Mesothelial cell of epicardium (in vitro differentiated cells): ENCODE measurements at places on chromosomes 12 and 14.
A peak's percentile ranks its signal among the peaks of the same experiment; 100 is the strongest.

- no peak for DNase-seq
Measured at GRCh38 chr12:31928246-31929026, 30.8 kb upstream of the RESF1 start.

GRCh38 chr12:130137040-130138018, 24.9 kb upstream of the FZD10 start:
- no peak for DNase-seq

DNA sequence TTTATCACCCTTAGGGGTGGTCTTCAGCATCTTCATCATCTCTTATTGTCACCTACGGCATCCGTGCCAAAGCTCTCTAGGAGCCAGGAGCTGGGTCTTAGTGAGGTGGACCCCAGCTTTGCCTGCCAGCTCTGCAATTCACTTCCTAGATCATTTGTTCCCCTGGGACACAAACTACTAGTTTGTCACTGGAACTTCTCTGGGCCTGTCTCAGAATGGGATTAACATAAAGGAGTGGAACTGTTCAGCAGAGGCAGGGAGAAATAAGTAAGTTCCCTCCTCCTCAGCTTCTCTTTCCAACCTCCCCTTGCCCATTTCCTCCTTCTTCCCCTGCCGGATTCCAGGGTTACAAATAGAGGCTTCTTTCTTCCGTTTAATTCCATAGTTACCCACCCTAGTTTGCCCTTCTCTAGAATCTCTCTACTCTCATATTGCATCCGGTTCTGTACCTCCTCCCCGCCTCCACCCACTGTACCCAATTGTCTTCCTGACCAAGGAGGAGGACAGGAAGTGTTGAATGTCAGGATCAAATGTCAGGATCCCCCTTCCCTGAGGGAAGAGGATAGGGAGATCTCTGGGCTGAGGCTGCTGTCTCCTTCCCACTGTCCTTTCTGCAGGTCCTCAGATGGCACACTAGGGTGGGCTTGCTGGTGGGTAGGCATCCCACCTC, 25.0 kb downstream of the LARP4 start:
- DNase-seq = no peak

- DNase-seq = no peak
Measured at GRCh38 chr12:75908961-75909605, 122.5 kb downstream of the PHLDA1 start.

DNA sequence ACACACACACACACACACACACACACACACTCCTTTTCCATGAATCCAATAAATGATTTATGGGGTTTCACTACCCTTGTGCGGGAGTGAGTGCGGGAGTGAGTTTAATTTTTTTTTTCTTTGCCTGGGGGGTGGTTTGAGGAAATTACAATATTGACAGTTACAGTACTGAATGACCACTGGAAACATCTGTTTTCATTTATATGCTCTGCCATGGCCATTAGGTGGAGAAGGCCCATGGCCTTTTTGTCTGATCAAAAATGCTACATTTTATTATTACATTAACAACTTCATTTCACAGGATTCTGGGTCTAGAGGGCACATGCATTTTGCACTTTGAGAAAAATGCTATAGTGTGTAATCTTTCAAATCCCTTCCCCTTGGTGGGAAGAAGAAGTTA, 5.9 kb downstream of the TBX3 start:
- no peak for DNase-seq

GRCh38 chr12:65121956-65122469, 908 bp upstream of the WIF1 start:
- no peak for DNase-seq

DNA sequence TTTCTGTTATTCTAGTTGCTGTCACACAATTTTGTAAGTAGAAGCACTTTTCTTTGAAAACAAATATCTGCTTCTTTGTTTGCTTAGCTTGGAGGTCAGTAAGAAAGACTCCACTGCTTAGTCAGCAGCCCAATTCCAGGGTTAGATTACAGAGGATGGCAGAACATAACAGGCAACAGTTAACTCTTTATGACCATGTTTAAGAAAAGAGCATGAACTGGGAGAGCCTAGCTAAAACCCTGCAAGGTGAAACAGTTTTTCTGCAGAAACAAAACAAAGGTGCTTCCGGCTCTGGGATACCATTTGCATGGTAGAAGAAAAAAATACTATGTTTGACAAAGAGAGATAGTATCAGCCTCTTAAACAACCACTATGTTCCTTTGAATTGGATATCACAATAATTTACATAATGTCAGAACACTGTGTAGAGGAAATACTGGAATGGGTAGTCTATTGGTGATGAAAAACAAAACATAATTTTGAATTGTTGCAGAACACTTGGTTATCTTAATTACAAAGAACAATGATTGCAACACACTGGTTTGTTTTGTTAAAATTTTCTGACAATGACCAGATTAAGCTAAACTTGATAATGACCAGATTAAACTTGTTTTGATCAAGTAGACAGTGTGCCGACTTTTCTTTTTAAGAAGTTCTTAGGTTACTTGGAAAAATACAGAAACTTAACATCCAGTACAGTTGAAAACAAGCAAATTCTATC, 22.4 kb upstream of the PPM1H start:
- no peak for DNase-seq

DNA sequence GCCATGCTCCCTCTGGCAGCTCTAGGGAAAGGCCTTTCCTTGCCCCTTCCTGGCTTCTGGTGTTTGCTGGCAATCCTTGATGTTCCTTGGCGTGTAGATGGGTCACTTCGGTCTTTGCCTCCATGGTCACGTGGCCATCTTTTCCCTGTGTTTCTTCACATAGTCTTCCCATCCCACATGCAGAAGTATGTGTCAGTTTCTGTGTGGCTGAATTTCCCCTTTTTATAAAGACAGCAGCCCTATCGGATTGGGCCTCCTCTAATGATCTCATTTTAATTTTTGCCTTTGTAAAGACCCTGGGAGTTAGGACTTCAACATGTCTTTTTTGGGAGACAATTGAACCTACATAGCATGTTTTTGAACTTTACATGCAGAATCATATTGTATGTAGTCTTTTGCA, 107.2 kb upstream of the FGD4 start:
- DNase-seq = no peak

GRCh38 chr14:72996916-72997315, 30.0 kb downstream of the ZFYVE1 start:
- DNase-seq = no peak

- no peak for DNase-seq
Measured at GRCh38 chr14:102318781-102319276, 717 bp upstream of the ZNF839 start.

GRCh38 chr14:97848317-97848980, 1051.3 kb downstream of the VRK1 start:
- no peak for DNase-seq

DNA sequence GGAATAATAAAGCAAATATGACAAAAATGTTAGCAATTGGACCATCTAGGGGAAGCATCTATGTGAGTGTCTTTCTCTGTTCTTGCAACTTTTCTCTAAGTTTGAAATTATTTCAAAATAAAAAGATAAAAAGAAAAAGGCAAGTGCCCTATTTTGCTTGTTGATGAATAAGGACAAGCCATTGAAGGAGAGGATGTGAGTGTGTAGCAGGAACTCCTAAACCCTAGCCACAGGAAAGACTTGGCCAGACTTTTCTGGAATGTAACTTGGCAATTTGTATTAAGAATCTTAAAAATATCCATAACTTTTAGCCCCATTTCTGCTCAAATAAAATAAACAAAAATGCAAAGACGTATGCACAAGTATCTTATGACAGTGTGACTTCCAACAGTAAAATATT, 279.4 kb downstream of the CACNA1C start:
- DNase-seq = no peak

- DNase-seq = no peak
Measured at GRCh38 chr12:25780771-25781170, 177.7 kb upstream of the RASSF8 start.

DNA sequence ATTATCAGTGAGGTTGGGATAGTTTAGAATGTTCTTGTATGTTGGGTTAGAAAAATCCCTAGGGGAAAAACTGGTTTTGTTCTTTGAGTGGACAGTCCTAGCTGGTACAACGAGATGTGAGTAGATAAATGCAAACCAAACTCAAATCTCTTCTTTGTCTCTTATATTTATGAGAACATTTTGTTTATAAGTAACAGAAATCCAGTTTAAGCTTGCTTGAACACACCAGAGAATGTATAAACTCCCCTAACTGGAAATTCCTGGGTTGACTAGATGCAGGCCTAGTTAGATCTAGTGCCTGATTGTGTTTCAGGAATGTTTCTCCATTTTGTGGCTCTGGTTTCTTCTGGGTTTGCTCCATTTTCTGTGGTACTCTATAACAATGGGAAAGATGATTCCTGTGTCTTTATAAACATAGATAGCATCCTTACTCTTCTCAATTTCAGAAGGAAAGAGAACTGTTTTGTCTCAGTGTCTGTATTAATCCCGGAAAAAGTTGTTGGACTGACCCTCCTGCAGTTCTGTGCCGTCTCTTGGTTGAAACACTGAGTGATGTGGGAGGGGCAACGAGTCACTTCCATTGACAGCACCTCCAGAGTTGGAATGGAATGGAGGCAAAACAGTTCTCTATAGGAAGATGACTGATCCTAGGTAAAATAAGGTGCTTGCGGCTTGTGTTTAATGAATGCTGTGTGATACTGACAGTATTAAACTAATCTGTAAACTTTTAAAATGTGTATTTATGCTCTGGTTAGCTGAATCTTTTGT, 244.8 kb downstream of the TMTC2 start:
- no peak for DNase-seq

DNA sequence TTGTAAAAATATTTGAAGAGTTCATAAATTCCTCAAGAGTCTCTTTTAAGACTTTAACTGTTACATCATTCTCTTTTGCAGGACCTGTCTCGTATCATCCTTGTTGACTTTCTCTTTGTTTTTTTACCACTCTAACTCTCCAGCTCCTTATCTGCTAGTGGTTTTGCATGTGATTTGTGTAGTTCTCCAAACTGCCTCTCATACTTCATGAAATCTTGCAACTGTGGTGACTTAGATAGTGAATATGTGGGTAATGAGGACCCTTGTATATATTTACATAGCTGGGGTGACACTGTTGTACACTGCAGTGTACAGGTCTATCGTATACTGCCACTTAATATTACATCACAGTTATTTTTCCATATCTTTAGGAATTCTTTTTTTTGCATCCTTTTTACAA, 40.2 kb upstream of the EMP1 start:
- DNase-seq = no peak

DNA sequence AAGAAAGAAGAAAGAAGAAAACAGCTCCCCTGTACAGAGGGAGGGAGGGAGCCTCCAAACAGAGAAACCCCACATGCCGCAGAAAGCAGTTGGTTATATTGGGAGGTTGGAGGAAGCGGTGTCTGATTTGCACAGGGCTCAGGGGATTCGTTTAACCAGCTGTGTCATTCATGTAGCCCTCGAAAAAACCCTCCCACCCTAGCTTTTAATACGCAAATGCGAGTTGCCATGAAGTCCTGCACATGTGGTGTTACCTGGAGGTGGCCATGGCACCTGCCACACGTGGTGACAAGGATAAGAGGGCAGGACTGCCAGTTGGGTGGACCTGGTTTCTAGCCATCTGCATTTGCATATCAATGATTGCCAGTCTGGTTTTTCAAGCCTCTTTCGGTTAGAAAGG, 40.9 kb downstream of the TMEM30B start:
- DNase-seq = no peak

GRCh38 chr14:104865631-104866441, 768 bp downstream of the CEP170B start:
- no peak for DNase-seq

- no peak for DNase-seq
Measured at GRCh38 chr12:92502417-92503028, 200.3 kb upstream of the PLEKHG7 start.

GRCh38 chr12:27781680-27782079, 1.6 kb upstream of the MANSC4 start:
- DNase-seq = no peak

GRCh38 chr14:104212206-104213095, 74.1 kb downstream of the KIF26A start:
- DNase-seq = no peak

GRCh38 chr14:65847075-65847847, 434.7 kb downstream of the FUT8 start:
- peak; percentile 10 for DNase-seq

DNA sequence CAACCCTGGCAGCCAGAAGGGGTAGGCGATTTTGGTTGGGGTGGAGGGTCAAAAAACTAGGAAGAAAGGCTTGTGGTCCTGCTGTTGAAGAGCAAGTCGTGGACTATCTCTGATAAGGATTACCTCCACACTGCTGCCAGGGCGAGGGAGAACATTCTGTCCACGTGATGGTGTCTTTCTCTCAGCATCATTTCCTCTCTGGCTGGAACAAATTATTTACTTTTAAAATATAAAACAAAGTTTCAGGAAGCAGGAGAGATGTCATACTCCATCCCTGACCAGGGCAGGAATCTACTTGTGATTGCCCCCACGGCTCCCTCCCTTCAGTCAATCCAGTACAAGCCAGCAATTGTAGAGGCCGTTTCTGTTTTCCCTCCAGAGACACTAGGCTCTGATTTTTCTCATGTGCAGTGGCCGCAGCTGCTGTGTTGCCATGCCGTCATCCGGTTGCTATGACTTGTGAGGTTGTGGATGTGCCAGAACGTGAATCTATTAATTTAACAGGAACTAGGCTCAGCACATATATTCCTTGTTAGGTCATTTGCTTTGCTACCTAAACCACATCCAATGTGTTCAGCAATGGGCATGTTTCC, 61.5 kb upstream of the PTGR2 start:
- DNase-seq = no peak

- DNase-seq = no peak
Measured at GRCh38 chr12:70367258-70368141, 1.4 kb downstream of the KCNMB4 start.

DNA sequence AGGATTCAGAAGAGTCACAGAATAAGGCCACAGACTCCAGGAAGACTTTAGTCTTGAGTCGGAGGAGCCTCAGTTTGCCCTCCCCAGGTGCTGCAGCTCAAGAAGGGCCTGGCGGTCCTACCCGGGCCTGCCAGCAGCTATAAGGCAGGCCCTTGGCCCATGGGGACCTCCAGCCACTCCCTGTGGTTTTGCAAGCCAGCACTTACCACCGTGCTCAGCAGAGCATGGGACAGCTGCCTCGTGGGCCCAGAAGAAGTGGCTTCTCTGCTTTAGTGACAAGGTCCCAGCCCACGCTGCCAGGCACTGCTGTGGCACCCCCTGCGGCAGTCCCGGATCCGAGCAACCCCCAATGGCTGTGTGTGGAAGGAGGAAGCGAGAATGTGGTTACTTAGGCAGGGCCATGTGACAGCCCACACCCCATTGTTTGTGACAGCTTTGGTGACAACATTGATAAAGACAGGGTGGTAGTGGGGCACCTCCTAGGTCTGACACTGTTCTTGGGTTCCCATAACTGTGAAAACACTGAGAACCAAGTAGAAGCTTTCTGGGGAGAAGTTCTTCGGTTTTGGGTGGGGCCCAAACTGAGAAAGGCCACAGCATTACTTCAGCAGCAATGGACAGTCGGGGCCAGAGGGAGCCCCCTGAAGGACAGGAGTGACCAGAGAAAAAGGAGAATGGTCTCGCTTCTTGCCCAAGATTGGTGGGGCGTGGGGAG, at the start of gene SELPLG:
Gene SELPLG (minus strand): TSS at position 361 of the 715 bp plus-strand sequence. CDS start 9,587 bp downstream, outside the sequence.
- no peak for DNase-seq

GRCh38 chr14:63345826-63346225, 27.1 kb upstream of the GPHB5 start:
- DNase-seq = no peak
